Smooth muscle cell of bladder (primary cell): ENCODE measurements at places on chromosomes 2 and 18. TPM values are rescaled to one million over a fixed set of nuclear protein-coding genes. Genes with fewer than 3 reads are reported as not detected.

The FAM228A gene
- under 0.01 and 0.18 TPM in 2 replicates for total RNA-seq

The RIT2 gene
- total RNA-seq: not detected in 2 replicates

The TMEM150A gene
- total RNA-seq: 7.4 and 11.1 TPM in 2 replicates

The NDUFAF7 gene
- 13.7 and 13.9 TPM in 2 replicates for total RNA-seq

The SMYD5 gene
- 12.7 and 17.1 TPM in 2 replicates for total RNA-seq

The ERBB4 gene
- under 0.01 TPM in 1 of 2 replicates, not detected in the other for total RNA-seq

The GAREM2 gene
- 0.43 and 0.65 TPM in 2 replicates for total RNA-seq

The NPHP1 gene
- total RNA-seq: 4.7 and 6.9 TPM in 2 replicates

The CRYGD gene
- not detected in 2 replicates for total RNA-seq
